ENCODE measurements at places on chromosomes 6 and 20. TPM values are rescaled to one million over a fixed set of nuclear protein-coding genes. Genes with fewer than 3 reads are reported as not detected.

The PPIL6 gene
- total RNA-seq, result 32.5 TPM

The GPR6 gene
- 12.2 TPM for total RNA-seq

The RNF144B gene
- total RNA-seq, result 6.0 TPM

The BPI gene
- 0.46 TPM for total RNA-seq

The ELOVL2 gene
- total RNA-seq, result 35.3 TPM

The DYNLT2 gene
- 2.5 TPM for total RNA-seq

The USP49 gene
- 15.5 TPM for total RNA-seq

The GNAS gene
- 786 TPM for total RNA-seq

The EFHC1 gene
- total RNA-seq, result 49.6 TPM

The ZBTB12 gene
- 19.4 TPM for total RNA-seq

The POM121L2 gene
- total RNA-seq, result not detected

The ZBP1 gene
- not detected for total RNA-seq

The TEAD3 gene
- 0.23 TPM for total RNA-seq

The CD40 gene
- total RNA-seq, result 0.92 TPM

The SPATA25 gene
- 1.6 TPM for total RNA-seq

The FLOT1 gene
- total RNA-seq, result 62.5 TPM

The OPRM1 gene
- 56.7 TPM for total RNA-seq

The PSMB9 gene
- 3.2 TPM for total RNA-seq

The LY6G6F gene
- not detected for total RNA-seq

The FOXC1 gene
- 5.1 TPM for total RNA-seq

The PPP1R3D gene
- total RNA-seq, result 6.5 TPM

The RARS2 gene
- 51.4 TPM for total RNA-seq

All from diencephalon (tissue), 1 donor.